Adrenal gland (tissue), 19 donors: ENCODE measurements at places on chromosomes 11 and 22. TPM values are rescaled to one million over a fixed set of nuclear protein-coding genes. Genes with fewer than 3 reads are reported as not detected.

- no peak for DNase-seq
- H3K27ac ChIP-seq: no peak overlapping the region
- no peaks in the 10 kb centered on the region for H3K27me3 ChIP-seq
Observed at GRCh38 chr11:32487270-32487669, 51.9 kb upstream of the WT1 start.

DNA sequence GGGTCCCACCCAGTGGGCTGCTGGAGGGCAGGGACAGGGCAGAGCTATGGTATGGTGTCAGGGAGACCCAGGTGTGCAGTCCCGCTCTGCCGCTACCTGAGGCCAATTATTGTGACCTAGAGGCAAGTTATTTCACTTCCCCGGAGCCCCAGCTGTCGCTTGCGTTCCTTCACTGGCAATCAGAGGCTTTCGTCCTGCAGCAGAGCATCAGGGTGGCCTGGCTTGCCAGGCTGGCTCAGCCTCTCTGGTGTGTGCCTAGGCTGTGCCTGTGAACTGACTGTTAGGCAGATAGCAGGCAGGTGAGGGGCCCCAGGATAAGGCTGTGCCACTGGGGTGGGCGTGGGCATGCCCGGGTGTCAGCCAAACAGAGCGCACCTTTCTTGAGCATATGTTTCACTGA is 31.4 kb downstream of the GLB1L2 start:
- peaks cover 3% of the 10 kb centered on the region for H3K4me1 ChIP-seq
- H3K4me3 ChIP-seq: no peak overlapping the region
- H3K27me3 ChIP-seq: no peaks in the 10 kb centered on the region
- DNase-seq: no peak
- no peaks in the 10 kb centered on the region for H3K36me3 ChIP-seq

GRCh38 chr11:12686246-12687060 is 12.2 kb downstream of the TEAD1 start:
- H3K27me3 ChIP-seq: no peaks in the 10 kb centered on the region
- H3K27ac ChIP-seq: no peak overlapping the region
- H3K4me1 ChIP-seq: peaks cover 59% of the 10 kb centered on the region
- no peak overlapping the region for H3K4me3 ChIP-seq
- DNase-seq: no peak

DNA sequence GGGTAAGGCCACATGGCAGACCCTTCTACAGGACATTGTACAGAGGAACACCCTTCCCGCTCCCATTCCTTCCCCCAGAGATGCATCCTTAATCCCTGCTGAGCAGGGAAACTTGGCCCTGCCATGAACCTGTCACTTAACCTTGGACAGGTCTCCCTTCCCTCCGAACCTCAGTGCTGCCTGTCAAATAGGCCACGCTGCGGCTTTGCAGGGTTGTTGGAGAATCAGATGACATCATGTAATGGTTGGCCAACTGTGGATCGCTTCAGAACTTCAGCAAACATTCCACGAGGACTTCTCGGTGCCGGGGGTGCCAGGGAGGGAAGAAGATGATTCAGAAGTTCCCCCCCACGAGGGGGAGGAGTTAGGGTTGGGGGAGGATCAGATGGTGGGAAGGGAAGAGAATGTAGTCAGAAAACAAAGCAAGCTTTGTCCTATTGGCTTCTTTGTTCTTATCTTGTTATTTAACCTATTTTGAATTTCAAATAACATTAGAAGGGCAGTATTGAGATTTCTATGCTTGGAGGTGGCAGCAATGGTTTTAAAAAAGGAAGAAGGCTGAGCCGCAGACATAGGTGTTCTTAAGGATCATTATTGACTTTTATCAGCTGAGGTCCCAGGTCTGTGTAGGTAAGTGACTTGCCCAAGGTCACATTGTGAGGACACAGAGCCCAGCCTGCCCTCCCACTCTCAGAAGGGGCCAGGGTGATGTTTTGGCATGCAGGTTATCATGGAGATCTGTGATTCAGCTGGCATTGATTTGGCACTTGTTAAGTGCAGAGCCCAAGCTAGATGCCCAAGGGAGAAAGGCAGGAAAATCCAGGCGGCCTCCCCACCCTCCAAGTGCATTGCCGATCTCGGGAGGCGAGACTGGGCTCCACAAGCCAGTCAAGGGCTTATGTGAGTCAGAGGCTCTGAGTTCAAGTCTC is 3.1 kb downstream of the CDC42EP1 start:
- H3K4me3 ChIP-seq: peak overlapping the region; percentile 3
- H3K27ac ChIP-seq: peak overlapping the region; percentile 99

- H3K4me1 ChIP-seq: peaks cover 5% of the 10 kb centered on the region
- no peaks in the 10 kb centered on the region for H3K27me3 ChIP-seq
- H3K4me3 ChIP-seq: no peak overlapping the region
- H3K27ac ChIP-seq: no peak overlapping the region
- no peaks in the 10 kb centered on the region for H3K36me3 ChIP-seq
- DNase-seq: peak; percentile 37
Observed at GRCh38 chr11:9095421-9095820, 4.0 kb upstream of the SCUBE2 start.

GRCh38 chr11:79199729-79200354 is 241.0 kb downstream of the TENM4 start:
- no peak overlapping the region for H3K4me3 ChIP-seq
- no peaks in the 10 kb centered on the region for H3K36me3 ChIP-seq
- no peak for DNase-seq
- H3K27me3 ChIP-seq: no peaks in the 10 kb centered on the region

- H3K36me3 ChIP-seq: no peaks in the 10 kb centered on the region
- H3K4me3 ChIP-seq: no peak overlapping the region
- peak; percentile 68 for DNase-seq
Observed at GRCh38 chr11:61627850-61628661, 47.2 kb upstream of the SYT7 start.

DNA sequence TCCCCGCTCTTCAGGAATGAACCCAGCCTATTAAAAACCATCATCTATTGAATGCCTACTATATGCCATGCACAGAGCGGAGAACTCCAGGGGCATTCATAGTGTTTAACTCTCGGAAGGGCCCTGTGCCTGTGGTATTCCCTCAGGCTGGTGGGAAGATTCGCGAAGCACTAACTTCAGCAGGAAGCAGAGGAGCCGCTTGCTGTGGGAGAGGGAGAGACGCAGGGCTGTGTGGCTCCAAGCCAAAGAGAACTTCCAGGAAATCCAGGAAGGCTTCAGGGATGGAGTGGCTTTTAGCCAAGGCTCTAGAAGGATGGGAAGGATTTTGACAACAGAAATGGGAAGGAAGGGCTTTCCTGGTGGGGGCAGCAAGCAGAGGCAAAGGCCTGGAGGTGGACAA is 103.8 kb downstream of the TP53I11 start:
- peaks cover 4% of the 10 kb centered on the region for H3K4me1 ChIP-seq
- no peak for DNase-seq
- no peaks in the 10 kb centered on the region for H3K27me3 ChIP-seq
- H3K4me3 ChIP-seq: no peak overlapping the region
- H3K27ac ChIP-seq: no peak overlapping the region
- H3K36me3 ChIP-seq: no peaks in the 10 kb centered on the region

GRCh38 chr22:22139364-22139763 is 105.2 kb upstream of the VPREB1 start:
- no peak for DNase-seq
- no peak overlapping the region for H3K4me3 ChIP-seq
- H3K36me3 ChIP-seq: no peaks in the 10 kb centered on the region
- H3K27me3 ChIP-seq: peaks cover 13% of the 10 kb centered on the region
- H3K27ac ChIP-seq: no peak overlapping the region

- DNase-seq: peak; percentile 58
- no peaks in the 10 kb centered on the region for H3K27me3 ChIP-seq
- H3K4me1 ChIP-seq: peaks cover 8% of the 10 kb centered on the region
- H3K4me3 ChIP-seq: no peak overlapping the region
- H3K36me3 ChIP-seq: no peaks in the 10 kb centered on the region
Observed at GRCh38 chr22:23700706-23701105, 9.9 kb downstream of the RGL4 start.

DNA sequence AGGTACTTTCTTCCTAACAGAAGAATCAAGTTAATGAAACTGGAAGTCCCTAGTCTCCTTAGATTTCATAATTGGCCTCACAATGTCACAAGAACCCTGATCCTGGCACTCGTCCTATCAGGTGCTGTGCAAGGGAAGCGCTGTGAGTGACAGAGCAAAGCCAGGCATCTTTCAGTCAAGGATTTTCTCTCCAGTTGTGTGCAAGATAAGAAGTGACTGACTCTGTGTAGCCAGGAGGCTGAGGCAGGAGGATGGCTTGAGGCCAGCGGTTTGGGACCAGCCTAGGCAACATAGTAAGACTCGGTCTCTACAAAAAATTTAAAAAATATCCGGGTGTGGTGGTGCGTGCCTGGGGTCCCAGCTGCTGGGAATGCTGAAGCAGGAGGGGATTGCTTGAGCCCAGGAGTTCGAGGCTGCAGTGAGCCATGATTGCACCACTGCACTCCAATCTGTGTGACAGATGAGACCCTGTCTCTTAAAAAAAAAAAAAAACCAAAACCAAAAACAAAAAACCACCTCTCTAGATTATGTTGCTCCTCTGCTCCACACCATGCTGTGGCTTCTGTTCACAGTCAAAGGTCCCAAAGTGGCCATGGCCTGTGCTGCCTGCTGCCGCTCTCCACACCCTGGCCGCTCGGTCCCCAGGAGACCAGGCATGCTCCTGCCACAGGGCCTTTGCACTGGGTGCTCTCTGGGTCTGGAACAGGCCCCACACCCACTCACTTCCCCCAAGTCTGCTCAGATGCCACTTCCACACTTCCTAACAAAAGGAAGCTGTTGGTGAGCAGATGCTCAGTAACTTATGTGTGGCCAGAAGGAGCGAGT is 54.2 kb upstream of the CLDN5 start:
- H3K27me3 ChIP-seq: no peaks in the 10 kb centered on the region
- H3K36me3 ChIP-seq: no peaks in the 10 kb centered on the region
- no peak for DNase-seq
- H3K27ac ChIP-seq: no peak overlapping the region
- H3K4me3 ChIP-seq: no peak overlapping the region
- H3K4me1 ChIP-seq: no peaks in the 10 kb centered on the region

- H3K4me1 ChIP-seq: peaks cover 4% of the 10 kb centered on the region
- DNase-seq: peak; percentile 34
- no peak overlapping the region for H3K27ac ChIP-seq
- no peaks in the 10 kb centered on the region for H3K36me3 ChIP-seq
- H3K27me3 ChIP-seq: no peaks in the 10 kb centered on the region
- H3K4me3 ChIP-seq: no peak overlapping the region
Observed at GRCh38 chr11:129323896-129324502, 51.6 kb upstream of the BARX2 start.

GRCh38 chr22:31569126-31569525 is 72.8 kb downstream of the SFI1 start:
- no peaks in the 10 kb centered on the region for H3K36me3 ChIP-seq
- no peaks in the 10 kb centered on the region for H3K4me1 ChIP-seq
- H3K27ac ChIP-seq: no peak overlapping the region
- H3K27me3 ChIP-seq: no peaks in the 10 kb centered on the region

DNA sequence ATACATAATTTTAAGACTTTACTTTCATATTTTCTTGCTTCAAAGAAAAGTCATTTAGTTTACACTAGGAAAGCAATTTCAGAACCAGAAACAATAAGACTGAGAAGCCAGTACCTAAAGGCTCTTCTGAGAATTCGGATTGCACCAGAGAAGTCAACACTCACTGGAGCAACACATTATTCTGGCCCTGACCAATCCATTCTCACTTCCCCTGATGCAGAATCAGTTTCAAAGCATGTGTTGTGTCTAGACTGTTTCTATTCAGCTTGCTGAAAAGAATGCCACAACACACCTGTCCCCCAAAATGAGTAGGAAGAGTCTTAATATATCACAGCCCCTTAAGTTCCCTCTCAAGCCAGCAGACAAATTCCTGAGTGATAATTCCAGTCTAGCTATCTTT is 1074.3 kb upstream of the TENM4 start:
- no peak for DNase-seq
- H3K27me3 ChIP-seq: no peaks in the 10 kb centered on the region
- no peaks in the 10 kb centered on the region for H3K4me1 ChIP-seq
- no peaks in the 10 kb centered on the region for H3K36me3 ChIP-seq

- H3K27me3 ChIP-seq: no peaks in the 10 kb centered on the region
- H3K4me3 ChIP-seq: no peak overlapping the region
- no peaks in the 10 kb centered on the region for H3K4me1 ChIP-seq
- H3K36me3 ChIP-seq: no peaks in the 10 kb centered on the region
- H3K27ac ChIP-seq: no peak overlapping the region
- DNase-seq: no peak
Observed at GRCh38 chr11:124160986-124161385, 22.2 kb upstream of the OR10D3 start.

- H3K4me1 ChIP-seq: no peaks in the 10 kb centered on the region
- H3K36me3 ChIP-seq: no peaks in the 10 kb centered on the region
- H3K4me3 ChIP-seq: no peak overlapping the region
- no peaks in the 10 kb centered on the region for H3K27me3 ChIP-seq
- DNase-seq: no peak
Observed at GRCh38 chr11:34397120-34397519, 39.3 kb upstream of the ABTB2 start.

GRCh38 chr11:114273071-114273470 is 23.1 kb upstream of the NNMT start:
- H3K4me1 ChIP-seq: no peaks in the 10 kb centered on the region
- H3K4me3 ChIP-seq: no peak overlapping the region
- no peak for DNase-seq

DNA sequence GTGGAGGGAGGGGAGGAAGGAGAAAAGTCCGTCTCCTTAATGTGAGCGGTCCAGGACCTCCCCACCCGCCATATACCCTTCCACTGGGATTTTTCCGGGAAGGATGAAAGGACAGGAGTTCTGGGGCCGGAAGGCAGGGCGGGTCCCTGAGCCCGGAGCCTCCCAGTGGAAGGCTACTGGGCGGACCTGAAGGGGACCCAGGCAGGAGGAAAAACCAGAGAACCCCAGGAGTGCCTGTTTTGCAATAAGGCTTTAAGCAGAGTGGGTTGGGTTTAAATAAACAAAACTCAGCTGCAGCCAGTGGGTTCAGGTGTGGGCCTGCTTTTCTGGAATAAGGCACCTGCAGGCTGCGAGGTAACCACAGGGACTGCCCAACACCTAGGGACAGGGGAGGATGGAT is 1.7 kb upstream of the CELSR1 start:
- H3K36me3 ChIP-seq: no peaks in the 10 kb centered on the region
- H3K27me3 ChIP-seq: peaks cover 41% of the 10 kb centered on the region
- DNase-seq: no peak

- H3K27ac ChIP-seq: no peak overlapping the region
- H3K4me3 ChIP-seq: no peak overlapping the region
- DNase-seq: no peak
- no peaks in the 10 kb centered on the region for H3K27me3 ChIP-seq
- H3K4me1 ChIP-seq: peaks cover 10% of the 10 kb centered on the region
Observed at GRCh38 chr22:42561856-42562255, 8.1 kb downstream of the SERHL2 start.

- H3K27ac ChIP-seq: no peak overlapping the region
- peaks cover 8% of the 10 kb centered on the region for H3K4me1 ChIP-seq
- no peaks in the 10 kb centered on the region for H3K36me3 ChIP-seq
- H3K4me3 ChIP-seq: no peak overlapping the region
- peak; percentile 43 for DNase-seq
Observed at GRCh38 chr11:62116451-62116850, 7.4 kb upstream of the INCENP start.

Gene PDGFD
- total RNA-seq: 200 TPM

Gene CREBZF
- total RNA-seq: 78.6 TPM

Gene OR8G1
- total RNA-seq: not detected

Gene DCHS1
- 9.0 TPM for total RNA-seq

Gene ACRV1
- not detected for total RNA-seq

Gene SLC16A8
- total RNA-seq: 0.36 TPM

Gene SCN4B
- total RNA-seq: 13.9 TPM

Gene HEPHL1
- not detected for total RNA-seq

Gene MPPED2
- total RNA-seq: 6.5 TPM

Gene TMEM41B
- 29.7 TPM for total RNA-seq

Gene SLC37A2
- total RNA-seq: 378 TPM

Gene CD3E
- 0.69 TPM for total RNA-seq
